ENCODE measurements at places on chromosomes 2 and 18.

- peak; percentile 83 for DNase-seq
These were observed 22.2 kb downstream of the FAP start for GRCh38 chr2:162221064-162221463.

DNA sequence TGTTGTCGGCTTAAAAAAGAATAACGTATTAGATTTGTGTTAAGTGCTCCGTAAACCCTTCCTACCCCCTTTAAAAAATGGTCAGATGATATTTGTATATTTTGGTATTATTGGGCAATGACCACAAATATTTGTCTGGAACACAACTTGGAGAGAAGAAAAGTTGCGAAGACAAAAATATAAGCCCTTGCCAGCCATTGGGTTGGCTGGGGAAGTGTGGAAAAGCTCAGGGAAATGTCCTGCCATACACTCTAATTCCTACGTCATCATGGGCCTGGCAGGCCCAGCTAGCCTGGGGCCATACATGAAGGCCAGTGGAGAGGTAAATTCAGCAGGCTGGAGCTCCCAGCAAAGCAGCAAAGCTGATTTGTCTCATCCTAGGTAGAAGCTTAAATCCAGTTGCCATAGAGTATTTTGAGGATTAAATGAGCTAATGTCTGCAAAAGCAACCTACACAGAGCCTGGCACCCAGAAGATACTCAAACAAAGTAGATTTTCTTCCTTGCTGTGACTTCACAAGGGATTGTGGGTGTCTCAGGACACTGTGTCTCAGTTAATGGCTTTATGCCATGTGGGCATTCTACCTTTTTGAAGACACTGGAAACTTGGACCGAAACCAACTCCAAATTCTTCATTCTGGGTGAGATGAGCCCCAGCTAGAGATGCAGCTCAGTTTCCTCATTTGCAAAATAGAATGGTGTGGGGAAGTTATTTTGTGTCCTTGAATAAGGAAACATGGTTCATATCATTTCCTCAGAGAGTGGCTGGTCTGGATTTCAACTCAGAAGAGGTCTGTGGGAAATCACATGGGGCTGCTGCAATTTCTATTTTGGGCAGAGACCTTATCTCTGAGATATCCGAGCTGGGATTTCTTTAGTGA lies 87.9 kb upstream of the MAP4K3 start:
- peak; percentile 60 for DNase-seq

DNA sequence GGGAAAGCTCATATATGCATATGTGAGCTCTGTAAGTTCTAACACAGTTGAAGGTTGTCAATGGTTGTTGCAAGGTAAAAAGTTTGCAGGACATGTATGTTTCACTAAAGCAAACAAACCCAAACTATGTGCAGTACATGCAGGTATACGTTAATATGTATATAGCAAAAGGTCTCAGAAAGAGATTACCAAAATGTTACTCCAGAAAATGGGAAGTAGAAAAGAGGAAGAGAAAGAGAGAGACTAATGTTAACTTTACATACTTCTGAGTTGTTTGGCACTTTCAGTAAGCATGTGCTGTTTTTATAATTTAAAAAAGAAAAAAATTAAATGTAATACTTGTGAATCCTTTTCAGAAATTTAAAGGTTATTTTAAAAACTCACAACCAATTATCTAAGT lies 32.8 kb upstream of the PEX13 start:
- no peak for DNase-seq

DNA sequence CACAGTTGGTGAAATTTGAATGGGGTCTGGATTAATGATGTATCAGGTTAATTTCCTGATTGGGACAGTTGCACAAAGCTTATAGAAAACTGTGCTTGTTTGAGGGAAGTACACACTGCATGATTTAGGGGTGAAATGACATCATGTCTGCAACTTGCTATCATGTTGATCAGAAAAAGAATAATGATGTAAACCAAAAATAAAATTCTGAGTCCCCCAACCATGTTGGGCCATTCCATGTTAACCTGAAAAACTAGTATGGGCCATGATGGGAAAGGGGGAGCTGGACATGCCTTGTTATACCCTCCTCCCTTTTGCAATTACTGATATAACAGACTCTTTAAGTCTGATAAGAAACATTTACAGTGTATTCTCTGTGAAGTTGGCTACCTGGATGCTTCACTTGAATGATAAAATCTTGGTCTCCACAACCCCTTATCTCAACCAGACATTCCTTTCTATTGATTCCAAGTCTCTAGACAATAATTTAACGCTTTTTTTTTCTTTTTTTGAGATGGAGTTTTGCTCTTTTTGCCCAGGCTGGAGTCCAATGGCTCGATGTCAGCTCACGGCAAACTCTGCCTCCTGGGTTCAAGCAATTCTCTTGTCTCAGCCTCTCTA lies 4.2 kb upstream of the INO80B start:
- no peak for DNase-seq

DNA sequence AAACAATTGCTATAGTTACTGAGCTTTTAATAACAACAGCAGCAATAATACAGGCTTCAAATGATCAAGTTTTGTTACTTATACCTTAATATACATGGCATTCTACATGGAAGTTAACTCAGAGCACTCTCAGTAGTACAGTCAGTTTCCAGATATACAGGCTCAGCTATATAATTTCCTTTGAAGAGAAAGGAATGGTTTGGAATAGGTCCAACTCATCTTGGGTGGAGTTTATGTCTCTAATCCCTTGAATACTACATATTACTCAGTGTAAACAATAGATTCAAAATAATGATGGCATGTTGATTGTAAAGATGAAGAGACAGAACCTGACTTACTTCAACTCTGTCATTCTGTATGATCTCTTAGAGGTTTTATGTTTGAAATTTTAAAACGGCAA lies 174.9 kb downstream of the EPHA4 start:
- no peak for DNase-seq

- peak; percentile 89 for DNase-seq
These were observed 4.9 kb downstream of the TM4SF20 start for GRCh38 chr2:227374158-227374557.

DNA sequence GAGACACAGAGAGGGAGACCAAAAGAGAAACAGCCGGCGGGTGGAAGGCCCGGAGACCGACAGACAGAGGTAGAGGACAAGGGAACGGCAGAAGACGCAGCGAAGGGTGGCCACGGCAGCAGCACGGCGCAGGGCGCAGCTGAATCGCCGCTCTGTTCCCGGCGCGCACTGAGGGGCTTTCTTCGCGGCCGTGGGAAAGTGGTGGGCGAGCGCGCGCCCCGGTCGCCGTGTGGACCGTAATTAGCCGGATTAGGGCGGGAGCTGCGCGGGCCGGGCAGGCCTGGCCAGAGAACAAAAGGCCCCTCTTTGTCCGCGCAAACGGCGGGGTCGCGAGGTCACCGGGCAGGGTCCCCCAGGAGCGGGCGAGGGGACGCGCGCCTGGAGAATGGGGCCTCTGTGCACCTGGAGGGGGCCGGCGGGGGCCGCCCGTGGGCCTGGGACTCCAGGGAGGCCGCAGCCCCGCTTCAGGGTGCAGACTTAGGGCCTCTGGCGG lies 158.3 kb downstream of the ZFP36L2 start:
- DNase-seq = no peak

- no peak for DNase-seq
These were observed 5.2 kb upstream of the GPR55 start for GRCh38 chr2:230930149-230930780.

- no peak for DNase-seq
These were observed 87.7 kb upstream of the DDX18 start for GRCh38 chr2:117726747-117727146.

DNA sequence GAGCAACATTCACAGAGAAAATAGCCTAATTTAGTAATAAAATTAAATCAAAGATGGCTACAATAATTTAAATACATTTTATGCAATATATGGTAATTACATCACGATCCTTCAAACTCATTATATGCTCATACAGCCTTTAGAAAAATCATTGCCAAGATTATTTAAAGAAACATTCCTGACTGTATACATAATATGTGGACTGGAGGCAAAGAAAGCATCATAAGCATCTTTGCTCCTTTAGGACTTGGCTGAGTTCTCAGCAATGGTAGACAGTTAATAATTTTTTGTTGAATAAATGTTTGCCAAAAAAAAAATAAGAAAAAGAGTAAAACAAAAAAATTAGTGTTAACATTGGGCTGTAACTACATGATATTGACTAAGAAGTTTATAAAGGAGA lies 26.9 kb downstream of the NCKAP5 start:
- no peak for DNase-seq

- peak; percentile 44 for DNase-seq
These were observed 112.1 kb downstream of the GLI2 start for GRCh38 chr2:120847700-120848321.

DNA sequence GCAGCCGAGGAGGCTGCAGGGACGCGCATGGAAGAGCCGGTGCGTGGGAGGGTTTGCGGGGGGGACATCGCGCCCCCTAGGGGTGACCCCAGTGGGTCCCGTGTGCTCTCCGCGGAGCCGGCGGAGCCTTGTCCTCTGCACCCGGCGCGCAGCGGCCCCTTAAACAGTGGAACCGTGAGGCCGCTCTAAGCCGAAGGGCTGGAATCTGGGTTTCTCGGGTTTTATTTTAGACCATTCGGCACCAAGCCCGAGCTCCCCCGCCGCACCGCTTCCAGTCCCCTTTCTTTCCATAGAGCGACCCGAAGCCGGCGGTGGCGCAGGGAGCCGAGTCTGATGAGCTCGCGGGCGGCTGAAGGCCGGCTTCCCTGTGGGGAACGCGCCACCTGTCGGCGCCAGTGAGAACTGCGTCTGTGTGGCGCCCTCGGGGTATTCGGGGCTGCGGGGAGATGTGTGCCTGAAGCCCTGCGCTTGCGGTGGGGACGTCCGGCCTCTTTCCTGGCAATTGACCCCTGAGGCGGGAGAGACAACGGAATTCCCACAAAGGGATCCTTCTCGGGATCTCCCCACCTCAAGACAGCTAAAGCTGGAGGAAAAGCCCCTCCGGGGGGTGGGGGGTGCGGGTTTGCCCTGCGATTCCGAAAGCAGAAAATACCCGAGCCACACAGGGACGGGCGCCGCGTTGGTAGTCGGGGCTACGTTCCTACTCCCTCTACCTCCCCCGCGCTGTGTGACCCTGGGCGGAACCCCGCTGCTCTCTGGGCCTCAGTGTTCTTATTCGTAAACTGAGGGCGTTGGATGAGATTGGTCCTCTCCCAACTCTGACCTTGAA lies 8.2 kb upstream of the EN1 start:
- peak; percentile 93 for DNase-seq

GRCh38 chr2:124874219-124874618 lies 849.1 kb downstream of the CNTNAP5 start:
- peak; percentile 46 for DNase-seq

- DNase-seq = no peak
These were observed 159.4 kb upstream of the TWIST2 start for GRCh38 chr2:238688193-238689153.

DNA sequence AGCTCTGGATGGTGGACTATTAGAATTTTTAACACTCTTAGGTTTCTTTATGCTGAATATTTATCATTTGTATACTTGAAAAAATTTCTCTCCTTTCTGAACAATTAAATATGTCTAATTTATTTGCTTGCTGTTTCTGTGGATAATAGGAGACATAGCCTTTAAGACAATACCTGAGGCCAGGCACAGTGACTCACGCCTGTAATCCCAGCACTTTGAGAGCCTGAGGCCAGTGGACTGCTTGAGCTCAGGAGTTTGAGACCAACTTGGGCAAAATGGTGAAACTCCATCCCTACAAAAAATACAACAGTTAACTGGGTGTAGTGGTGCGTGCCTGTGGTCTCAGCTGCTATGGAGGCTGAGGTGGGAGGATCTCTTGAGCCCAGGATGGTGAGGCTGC lies 54.7 kb downstream of the FAM117B start:
- no peak for DNase-seq

DNA sequence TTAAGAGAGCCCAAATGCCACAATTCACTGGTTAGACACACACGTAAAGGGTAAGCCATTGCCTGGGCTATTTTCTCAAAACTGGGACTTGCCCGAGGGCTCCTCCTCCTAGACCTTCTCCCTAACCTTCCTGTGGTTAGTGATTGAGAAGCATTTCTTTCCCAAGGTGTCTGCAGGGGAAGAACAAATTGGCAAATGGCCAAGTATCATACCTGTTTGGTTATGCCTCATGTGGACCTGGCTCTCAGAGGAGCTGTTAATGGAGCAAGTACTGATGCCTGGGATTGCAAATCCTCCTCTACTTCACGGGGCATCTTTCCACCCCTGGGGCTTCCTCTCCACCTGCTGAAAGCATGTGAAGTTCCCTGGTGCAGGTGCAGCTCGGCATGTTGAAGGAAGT lies 187.5 kb upstream of the CYRIA start:
- DNase-seq = no peak

DNA sequence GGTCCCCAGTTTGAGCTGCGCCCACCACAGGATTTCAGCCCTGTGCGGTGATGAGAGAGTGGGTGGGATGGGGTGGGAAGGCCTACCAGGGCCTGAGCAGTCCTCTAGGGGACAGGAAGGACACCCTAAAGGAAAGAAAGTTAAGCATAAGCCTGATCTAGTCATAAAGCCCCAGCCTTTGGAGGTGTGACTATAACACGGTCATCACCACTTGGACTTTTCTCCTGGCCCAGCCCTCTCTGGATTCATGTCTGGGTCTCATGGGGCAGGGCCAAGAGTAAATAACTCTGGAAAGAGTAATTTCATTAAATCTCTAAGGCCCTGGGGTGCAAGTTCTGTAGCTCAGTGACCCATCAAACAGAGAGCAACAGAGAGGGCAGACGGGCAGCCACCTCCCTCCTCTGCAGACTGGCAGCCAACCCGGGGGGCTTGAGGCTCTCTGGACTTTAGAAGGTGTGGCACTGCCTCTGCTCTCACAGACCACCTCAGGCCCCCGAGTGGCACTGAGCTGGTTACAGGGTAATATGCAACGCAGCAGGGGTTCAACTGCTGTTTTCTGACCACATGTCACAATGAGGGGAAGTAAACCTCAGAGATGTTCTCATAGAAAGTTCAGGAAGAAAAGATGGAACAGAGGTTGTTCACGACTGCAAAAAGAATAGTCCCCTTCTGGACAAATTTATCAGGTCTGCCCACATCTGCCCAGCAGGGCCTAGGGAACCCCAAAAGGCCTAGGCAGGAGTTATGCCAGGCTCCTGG lies 41.5 kb downstream of the TGFA start:
- DNase-seq = no peak

GRCh38 chr2:40202798-40203400 lies 249.0 kb downstream of the SLC8A1 start:
- no peak for DNase-seq

GRCh38 chr2:98522854-98523253 lies 78.2 kb downstream of the INPP4A start:
- DNase-seq = peak; percentile 31

DNA sequence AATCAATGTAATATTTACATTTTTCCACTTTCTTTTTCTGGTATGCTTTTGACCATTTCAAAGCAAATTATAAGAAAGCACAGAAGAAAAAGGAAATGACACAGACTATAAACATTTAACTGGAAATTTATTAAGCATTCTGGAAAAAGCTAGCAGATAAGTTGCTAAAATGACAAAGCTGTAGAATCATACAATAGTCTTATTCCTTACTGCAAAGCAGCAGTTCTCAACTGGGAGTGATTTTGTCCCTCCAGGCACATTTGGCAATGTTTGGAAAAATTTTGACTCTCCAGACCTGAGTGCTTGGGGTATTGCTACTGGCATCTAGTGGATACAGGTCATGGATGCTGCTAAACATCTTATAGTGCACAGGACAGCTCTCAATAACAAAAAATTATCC lies 75.1 kb downstream of the MBD5 start:
- no peak for DNase-seq

Data from cardiac muscle cell (in vitro differentiated cells and primary cell).